A172 (cell line): ENCODE measurements at places on chromosomes 7 and 10. TPM values are rescaled to one million over a fixed set of nuclear protein-coding genes. Genes with fewer than 3 reads are reported as not detected.
A peak's percentile ranks its signal among the peaks of the same experiment; 100 is the strongest.

DNA sequence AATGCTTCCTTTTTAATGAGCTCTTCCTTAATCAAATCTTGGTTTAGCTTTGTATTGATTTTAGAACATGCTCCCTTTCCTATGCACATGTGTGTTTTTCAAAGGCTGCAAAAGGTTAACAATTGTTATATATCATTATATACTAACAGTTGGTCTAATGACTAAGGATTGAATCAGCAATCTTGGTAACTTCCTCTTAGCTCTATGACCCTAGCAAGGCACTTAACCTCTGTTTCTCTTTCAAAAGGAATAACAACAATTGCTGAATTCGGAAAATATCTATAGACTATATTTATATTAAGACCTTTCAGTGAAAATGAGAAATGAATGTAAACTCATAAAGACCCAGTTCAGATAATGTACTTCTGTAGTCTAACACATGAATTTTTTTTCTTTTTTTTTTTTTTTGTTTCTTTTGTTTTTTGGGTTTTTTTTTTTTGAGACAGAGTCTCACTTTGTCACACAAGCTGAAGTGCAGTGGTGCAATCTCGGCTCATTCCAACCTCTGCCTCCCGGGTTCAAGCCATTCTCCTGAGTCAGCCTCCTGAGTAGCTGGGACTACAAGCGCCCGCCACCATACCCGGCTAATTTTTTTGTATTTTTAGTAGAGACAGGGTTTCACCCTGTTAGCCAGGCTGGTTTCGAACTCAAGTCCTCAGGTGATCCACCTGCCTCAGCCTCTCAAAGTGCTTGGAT, 48.8 kb downstream of the HOXA1 start:
- peak; percentile 73 for DNase-seq

DNA sequence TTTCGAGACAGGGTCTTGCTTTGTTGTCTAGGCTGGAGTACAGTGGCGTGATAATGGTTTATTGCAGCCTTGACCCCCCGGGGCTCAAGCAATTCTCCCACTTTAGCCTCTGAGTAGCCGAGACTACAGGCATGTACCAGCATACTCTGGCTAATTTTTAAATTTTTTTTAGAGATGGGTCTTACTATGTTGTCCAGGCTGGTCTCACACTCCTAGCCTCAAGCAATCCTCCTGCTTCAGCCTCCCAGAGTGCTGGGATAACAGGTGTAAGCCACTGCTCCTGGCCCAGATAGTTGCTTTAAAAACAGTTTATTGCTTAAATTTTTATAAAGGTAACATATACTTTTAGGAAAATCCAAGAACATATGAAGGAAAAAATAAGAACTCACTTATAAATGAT, 26.3 kb downstream of the NEURL1 start:
- no peak for DNase-seq

GRCh38 chr10:72009425-72010081, 45.4 kb downstream of the CHST3 start:
- DNase-seq: peak; percentile 84

DNA sequence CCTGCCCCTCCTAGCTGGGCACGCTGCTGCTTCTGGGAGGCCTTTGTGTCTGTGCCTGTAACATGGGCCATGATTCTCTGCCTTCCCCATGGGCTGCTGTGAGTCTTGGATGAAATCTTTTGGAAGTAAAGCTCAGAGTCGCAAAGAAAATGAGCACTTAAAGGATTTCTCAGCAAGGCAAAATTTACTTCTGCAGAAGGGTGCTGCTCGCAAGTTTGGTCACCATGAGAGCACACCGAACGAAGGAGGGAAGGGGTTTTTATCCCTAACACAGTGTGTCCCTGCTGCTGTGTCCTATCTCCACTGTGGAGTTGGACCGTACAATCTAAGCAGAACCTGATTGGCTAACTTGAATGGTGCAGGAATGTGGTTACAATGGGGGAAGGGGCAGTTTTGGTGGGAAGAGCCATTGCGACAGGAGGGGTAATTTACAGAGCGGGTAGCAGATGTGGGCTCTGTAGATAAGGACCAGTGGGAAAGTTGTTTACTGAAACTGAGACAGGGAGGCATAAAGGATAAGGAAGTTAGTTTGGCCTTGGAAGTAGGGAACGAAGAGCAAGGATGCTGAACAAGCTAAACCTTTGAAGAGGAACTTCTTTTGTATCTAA, 57.5 kb downstream of the FANK1 start:
- DNase-seq: no peak

DNA sequence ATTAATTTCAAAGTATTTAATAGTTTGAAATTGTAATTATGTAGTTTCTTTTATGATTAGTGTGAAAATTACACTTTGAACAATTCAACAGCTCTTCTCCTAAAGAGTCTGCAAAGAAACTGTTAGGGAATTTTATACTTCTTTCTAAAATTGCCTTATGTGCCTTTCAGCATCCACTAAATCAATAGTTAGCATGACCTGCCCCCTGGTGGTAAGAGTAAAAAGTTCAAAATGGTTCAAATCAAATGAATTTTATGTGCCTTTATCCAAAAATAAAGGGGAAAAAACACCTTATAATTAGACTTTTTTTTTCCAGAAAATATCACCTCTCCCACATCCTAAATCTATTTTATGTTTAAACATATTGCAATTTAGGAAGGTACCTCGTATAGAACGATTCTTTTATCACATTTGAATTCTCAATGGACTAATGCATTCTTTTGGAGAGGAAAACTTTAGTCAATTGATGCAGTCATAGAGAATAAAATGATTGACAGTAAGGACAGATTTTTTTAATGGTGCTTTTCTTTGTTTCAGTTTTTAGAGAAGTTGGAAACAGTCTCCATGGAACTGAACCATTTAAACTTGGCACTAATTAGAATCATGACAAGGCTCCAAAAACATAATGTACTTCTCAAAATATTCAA, 163.7 kb downstream of the SEMA3D start:
- peak; percentile 52 for DNase-seq

DNA sequence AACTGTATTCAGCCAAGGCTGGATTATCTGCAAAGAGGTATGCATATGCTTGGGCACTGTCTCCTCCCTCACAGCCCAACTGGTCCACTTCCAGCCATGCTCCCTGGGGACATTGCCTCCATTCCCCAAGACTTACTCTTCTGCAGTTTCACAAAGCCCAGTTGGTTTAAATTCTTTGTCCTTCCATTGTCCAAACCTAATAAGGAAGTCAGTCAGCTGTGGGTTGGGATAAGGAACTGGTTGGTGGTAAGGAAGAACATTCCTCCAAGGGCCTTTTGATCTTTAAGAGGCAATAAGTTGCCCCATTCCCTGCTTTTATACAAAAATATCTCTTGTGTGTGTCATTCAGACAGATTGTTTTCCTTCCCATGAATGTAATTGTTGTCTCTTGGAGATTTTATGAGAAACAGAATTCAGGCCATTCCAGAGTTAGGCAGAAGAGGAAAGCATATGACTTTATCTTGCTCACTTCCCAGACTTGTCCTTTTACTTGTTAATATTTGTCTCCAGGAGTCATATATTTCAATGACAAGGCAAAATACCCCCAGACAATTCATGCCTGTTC, 673.7 kb downstream of the SUGCT start:
- DNase-seq: peak; percentile 84

DNA sequence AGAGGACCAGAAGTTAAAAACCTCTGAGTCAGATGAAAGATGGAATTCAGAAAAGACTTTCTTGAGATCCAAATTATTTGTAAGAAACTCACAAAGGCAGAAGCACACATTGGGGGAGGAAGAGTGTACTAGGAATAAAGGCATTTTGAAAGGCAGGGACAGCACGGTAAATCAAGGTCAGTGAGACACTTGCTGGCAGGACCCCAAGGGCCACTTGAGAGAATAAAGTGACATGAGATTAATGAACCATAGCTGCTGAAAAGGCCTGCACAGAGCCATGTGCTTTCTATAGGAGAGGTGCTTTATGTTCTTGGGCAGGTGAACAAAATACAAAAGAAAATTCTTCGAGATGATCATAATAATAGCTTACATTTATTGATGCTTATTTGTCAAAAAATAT, 929.9 kb upstream of the MBL2 start:
- DNase-seq: no peak

DNA sequence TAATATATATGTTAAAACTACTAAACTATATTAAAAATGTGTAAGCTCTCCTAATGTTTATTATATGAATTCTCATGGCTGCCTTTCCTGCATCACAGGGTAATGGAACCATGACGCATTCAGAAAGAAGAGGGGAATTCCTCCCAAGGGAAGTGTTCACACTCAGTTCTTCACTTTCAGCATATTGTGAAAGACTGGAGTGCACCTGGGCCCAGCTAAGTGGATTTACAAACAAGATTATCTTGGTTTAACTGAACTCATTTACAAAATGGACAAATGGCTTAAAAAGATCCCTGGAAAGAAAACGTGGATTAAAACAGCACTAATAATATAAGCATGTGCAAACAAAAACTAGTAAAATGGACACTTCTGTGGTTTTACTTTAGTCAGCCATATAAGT, 149.8 kb downstream of the DOCK4 start:
- DNase-seq: peak; percentile 31

GRCh38 chr7:111927353-111928019, 278.7 kb downstream of the DOCK4 start:
- DNase-seq: no peak

DNA sequence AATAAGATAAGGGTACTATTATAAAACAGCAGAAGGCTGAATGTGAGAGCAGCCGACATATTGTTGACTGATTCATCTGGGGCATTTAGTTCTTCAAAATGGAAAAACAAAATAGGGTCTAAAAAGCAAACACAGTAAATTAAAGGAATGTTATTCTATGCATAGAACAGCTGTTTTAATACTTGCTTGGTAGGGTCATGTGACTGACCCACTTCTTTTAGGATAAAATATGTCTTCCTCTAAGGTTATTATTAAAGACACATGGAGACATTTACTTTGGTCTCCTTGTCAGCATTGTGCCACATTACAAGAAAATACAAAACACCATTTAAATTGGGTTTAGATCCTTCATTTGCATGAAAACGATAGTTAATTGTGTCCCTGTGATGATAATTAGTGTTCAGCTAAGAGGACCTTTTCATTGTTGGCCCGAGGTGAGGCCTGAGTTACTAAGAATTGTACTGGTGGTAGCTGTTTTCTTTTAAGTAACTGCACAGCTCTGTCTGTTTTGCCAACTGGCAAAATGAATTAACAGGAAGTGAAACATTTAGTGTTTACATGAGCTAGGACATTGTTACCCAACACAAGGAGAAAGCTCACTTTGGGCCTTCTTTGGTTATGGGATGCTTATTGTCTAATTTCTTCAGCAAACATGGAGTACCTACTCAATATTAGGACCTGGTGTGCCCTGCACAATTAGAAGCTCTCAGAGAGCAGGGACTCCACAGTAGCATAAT, 764.4 kb downstream of the LRMDA start:
- no peak for DNase-seq

- DNase-seq: no peak
Measured at GRCh38 chr7:2405601-2406345, 2.4 kb downstream of the CHST12 start.

- no peak for DNase-seq
Measured at GRCh38 chr10:62640411-62640810, 164.1 kb upstream of the ADO start.

DNA sequence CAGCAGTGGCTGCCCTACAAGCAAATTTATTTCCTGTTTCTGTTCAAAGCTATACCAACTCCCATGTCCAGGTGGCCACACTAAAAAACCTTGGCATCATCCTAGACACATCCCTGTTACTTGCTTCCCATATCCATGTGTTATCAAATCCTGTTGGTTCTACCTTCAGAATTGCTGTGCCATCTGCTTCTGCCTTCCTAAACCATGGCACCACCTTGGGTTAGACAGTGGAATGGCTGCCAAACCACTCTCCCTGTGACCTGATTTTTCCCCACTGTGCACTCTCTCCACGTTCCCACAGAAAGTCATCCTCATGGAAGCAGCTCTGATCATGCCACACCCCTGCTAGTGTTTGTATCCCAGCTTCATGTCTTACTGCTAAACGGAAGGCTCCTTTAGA, 697.6 kb upstream of the GALNT17 start:
- DNase-seq: no peak

Gene SYNPO2L
- 0.14 TPM in 1 of 2 replicates, not detected in the other for total RNA-seq

Gene SORCS1
- 0.64 and 1.2 TPM in 2 replicates for total RNA-seq

Gene PKD2L1
- not detected in 2 replicates for total RNA-seq

Gene NACAD
- total RNA-seq: 5.9 and 6.6 TPM in 2 replicates
